Stimulated activated CD4-positive, alpha-beta T cell treated with anti-CD3 and anti-CD28 coated beads, Interleukin-1b, Interleukin-23, amount 100 ng/mL, for 4 hours (primary cell): ENCODE measurements at places on chromosomes 1 and 21.
A peak's percentile ranks its signal among the peaks of the same experiment; 100 is the strongest.

- no peak for DNase-seq
These were observed 155.9 kb upstream of the RUNX1 start for GRCh38 chr21:35204850-35205541.

DNA sequence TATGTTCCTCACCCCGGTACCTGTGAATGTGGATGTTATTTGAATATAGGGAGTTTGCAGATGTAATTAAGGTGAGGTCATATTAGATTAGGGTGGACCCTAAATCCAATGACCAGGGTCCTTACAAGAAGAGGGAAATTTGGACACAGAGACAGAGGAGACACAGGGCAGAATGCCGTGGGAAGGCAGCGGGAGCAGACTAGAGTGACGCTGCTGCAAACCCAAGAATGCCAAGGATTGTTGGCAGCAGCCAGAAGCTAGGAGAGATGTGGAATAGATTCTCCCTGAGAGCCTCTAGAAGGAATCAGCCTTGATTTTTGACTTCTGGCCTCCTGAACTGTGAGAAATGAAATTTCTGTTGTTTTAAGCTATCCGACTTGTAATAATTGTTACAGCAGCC, 53.6 kb downstream of the SPATA46 start:
- DNase-seq: no peak

GRCh38 chr1:47459253-47459788, 21.5 kb downstream of the FOXD2 start:
- no peak for DNase-seq

DNA sequence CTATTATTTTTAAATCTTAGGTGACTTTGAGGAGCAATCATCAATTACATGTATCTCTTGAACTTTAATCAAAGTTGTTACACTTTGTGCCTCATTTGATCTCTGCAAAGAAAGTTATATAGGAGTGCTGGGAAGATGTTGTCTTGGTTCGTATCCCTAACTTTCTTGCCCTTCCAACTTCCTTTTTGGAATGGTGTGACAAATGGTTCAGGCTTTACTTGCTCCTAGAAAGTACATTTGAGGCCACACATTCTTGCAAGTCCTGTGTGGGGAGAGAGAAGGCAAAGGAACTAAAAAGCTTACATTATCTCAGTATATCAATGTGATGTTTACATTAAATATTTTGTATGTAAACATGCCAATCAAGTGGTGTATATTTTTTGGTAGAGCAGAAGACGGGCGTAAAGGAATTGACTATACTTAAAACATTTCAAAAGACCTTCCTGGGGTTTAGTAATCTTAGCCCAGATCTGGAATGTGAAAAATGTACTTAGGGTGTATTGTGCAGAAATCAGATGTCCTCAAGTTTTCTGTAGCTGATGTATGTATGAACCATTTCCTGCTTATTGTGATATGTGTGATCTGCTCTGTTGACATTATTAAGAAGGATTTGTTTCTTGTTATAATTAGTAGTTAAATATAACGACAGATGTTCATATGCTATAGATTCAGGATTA, 59.2 kb downstream of the USP25 start:
- DNase-seq: no peak

DNA sequence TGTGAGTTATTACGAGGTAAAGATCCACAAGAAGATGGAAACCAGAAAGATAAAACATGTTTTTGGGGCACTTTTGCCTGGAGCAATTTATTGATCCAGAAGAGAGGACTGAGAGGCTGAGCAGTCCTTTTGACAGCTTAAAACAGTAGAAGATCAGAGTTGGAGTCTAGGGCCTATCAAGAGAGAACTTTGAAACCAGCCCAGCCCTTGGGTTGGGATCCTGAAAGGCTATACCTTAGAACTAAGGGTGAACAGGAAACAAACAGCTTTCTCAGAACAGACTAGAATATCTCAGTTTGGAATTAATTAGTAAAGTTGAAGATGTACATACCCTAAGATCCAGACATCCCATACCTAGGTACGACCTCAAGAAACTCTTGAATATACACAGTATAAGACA, 89.6 kb downstream of the ZZZ3 start:
- DNase-seq: no peak

DNA sequence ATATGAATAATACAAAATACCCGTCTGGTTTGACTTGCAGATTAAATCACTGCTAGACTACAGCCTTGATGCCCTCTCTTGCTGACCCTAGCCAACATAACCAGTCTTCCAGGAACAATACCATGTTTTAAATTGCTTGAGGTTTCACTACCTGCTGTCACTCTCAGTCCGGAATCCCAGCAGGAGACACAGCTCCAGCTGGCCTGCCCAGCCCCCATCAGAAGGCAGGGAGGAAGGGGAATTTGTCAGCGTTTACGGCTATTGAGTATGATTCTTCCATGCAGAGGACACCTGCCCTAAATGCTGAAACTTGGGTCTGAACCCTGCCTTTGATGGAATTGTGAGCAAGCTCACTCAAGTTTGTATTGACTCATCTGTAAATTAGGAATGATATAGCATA, 33.0 kb downstream of the ZNF496 start:
- no peak for DNase-seq

DNA sequence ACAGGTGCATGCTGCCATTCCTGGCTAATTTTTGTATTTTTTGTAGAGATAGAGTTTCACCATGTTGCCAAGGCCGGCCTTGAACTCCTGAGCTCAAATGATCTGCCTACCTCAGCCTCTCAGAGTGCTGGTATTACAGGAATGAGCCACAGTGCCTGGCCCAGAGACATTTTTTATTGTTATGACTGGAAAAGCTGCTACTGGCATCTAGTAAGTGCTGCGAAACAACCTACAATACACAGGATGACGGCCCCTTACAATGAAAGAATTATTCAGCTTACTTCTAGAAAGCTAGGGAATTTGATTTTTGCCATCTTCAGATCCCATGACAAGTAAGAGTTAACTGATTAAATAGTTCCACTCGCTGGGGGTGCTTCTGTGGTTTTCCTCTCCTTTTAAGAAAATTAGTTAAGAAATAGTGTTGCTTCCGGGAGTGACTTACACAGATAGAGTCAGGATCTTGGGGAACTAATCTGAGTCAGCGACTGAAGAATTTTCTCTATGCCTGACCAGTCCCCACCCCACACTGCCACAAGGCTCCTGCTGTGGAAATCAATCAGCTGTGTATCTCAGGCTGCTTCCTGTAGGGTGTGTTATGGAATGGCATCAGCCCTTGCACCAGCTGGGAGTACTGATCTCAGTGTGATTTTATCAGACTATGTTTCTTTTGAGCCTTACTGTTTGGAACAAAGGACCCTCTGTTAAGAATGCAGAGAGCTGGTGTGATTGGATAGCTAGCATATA, 93.0 kb upstream of the BMP8A start:
- peak; percentile 13 for DNase-seq

GRCh38 chr1:206958144-206958543, 11.9 kb upstream of the PIGR start:
- DNase-seq: no peak

- DNase-seq: no peak
These were observed 81.6 kb downstream of the MATN1 start for GRCh38 chr1:30641572-30642353.

- DNase-seq: no peak
These were observed 261.5 kb downstream of the SMYD3 start for GRCh38 chr1:246245541-246245940.

GRCh38 chr1:234409328-234409727, 36.1 kb downstream of the COA6 start:
- peak; percentile 10 for DNase-seq

DNA sequence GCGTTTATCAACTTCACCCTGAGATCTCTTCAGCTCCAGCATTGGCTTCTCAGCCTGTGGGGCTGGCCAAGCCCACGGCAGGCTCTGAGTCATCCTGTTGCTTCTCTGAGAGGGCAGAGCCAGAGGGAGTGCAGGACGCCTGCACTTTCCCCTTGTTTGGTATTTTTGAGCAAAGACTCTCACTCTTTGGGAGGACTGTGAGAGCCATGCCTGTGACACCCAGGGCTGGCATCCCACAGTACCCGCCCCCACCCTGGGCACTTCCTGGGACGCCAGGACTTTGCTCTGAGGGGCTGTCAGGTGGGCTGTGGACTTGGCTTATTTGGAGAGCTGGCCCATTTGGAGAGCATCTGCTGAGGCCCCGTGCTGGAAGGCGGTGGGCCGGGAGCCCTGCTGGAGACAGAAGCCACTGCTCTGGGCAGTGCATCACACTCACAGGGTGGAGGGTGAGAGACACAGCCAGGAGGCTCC, 37.4 kb downstream of the VANGL1 start:
- DNase-seq: no peak

DNA sequence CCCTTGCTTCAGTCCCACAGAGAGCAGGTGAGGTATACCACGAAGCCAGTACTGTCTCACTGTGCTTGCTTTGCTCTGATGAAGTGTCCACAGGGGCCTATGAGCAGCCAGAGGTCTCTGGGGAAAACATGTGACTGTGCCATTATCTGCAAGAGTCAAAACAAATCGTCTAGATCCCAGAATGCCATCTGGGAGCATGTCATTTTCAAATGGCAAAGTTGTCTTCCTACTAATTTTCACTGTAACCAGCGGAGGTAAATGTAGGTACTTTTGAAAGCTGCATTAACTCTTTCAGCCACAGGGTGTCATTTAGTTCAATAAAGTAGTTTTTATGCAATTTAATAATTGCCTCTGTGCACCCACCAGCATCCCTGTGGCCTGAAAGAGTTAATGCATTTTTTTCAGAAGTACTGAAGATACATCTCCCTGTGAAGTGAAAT, 173.6 kb upstream of the SGIP1 start:
- DNase-seq: no peak

- DNase-seq: no peak
These were observed 144.3 kb downstream of the FCRL5 start for GRCh38 chr1:157407917-157408525.

DNA sequence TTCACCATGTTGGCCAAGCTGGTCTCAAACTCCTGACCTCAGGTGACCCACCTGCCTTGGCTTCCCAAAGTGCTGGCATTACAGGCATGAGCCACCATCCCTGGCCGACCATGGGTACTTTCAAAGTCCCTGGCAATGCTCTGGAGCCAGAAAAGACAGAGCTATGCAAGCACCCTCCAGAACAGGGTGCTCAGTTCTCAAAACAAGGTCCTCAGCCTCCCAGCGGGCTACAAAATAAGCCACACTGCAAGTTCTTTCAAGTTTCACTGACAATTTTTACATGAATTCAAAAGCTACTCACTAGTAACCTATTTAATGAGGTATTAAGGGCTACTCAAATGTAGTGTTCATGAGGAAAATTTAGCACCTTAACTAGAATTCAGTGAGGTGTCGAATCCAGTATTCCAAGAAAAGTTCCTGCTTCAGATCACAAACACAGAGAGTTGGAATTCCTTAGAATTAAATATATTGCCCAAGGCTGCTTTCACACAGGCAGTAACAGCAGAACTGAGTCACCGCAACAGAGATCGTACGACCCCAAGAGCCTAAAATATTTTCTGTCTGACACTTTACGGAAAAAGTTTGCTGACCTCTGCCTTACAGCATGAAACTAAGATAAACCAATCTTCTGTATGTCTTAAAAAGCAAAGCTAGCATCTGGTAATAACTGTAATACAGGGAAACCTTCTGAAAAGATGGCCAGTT, 60.7 kb downstream of the HSF2BP start:
- DNase-seq: no peak

GRCh38 chr1:223765036-223765718, 52.8 kb downstream of the CAPN2 start:
- DNase-seq: no peak

DNA sequence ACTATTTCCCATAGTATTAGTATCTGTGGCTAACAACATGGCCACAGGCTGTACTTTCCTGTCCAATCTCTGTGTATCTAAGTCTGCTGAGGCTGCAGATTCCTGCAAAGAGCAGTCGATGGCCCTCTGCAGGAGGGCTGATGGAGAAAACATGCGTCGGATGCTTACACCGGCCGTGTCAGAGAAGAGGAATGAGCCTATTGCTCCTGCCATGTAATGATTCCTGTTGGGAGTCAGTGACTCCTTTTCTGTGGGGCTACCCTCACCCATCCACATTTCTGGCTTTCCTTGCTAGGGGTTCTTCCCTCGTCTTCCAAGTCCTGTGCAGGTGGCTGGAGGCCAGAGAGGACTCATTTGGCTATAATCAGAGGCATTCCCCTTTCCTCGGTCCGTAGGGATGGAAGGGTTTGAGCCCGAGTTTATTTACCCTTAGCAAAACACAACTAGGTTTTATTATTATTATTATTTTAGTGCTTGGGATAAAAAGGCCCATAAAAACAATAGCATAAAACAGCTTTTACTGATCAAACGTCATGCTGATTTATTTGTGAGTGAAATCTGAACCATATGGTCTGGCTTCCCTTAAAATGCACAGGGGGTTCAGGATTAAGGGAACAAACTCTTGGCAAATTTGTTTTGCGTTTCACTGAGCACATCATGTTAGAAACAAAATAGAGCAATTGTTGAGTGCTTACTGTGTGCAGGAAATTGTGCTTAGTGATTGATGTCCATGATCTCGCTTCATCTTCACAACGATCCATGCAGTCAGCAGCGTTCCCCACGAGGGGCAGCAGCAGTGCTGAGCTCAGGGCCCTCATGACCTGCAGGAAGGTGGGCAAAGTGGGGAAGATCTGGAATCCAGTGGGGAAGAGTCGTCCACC, 70.8 kb downstream of the KIF26B start:
- DNase-seq: no peak

DNA sequence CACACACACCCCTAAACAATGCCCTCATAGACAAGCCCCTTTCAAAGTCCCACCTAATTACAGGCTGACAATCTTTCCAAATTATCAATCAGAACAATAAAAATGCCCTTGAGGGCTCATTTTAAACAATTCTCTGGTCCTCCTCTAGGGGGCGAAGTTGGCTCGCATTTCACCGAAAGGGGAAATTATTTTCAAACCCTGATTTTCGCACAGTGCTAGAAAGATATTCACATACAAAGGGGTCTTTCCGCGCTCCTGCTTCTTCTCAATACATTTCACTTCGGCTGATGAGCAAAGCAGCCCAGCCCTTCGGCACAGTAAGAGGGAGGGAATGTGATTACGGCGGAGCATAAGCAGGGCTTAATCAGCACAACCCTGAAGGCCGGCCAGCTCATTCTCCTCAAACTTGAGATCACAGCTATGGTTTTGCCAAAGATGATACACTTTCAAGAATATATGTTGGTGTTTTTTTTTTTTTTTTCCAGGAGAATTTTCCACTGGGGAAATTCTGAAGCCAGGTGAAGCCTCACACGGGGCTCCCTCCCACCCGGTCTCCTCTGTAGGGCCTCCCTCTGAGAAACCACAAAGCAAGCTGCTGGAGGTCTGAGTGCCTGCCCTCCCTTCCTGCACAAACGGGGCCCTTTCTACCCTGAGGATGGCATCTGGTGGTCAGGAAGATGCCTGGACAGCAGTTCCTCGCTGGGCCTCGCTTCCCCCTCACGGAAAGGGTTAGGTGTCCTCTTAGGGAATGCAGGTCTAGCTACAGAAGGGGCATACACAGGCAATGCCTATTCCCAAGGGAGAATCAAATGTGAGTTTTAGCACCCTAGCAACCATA, 66.9 kb downstream of the GNG12 start:
- DNase-seq: peak; percentile 14

GRCh38 chr21:37915941-37916309, 332 bp downstream of the KCNJ6 start:
- DNase-seq: no peak

DNA sequence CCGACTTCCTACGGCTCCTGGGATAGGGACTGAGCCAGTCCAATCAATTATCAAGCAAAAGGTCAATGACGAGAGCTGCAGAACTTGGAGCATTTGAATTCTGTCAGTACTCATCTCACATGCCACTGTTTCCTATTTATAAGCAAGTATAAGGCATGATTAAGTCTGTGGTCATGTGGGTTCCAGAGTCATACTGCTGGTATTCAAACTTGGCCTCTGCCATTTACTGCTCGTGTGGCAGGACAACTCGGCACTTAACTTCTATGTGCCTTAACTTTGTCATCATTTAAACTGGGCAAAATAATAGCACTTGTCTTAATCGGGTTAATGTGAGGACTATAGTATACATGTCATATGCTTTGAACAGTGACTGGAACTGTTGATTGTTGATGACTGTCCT, 44.9 kb upstream of the TNFSF18 start:
- no peak for DNase-seq
